ENCODE measurements at places on chromosomes 16 and 17.

DNA sequence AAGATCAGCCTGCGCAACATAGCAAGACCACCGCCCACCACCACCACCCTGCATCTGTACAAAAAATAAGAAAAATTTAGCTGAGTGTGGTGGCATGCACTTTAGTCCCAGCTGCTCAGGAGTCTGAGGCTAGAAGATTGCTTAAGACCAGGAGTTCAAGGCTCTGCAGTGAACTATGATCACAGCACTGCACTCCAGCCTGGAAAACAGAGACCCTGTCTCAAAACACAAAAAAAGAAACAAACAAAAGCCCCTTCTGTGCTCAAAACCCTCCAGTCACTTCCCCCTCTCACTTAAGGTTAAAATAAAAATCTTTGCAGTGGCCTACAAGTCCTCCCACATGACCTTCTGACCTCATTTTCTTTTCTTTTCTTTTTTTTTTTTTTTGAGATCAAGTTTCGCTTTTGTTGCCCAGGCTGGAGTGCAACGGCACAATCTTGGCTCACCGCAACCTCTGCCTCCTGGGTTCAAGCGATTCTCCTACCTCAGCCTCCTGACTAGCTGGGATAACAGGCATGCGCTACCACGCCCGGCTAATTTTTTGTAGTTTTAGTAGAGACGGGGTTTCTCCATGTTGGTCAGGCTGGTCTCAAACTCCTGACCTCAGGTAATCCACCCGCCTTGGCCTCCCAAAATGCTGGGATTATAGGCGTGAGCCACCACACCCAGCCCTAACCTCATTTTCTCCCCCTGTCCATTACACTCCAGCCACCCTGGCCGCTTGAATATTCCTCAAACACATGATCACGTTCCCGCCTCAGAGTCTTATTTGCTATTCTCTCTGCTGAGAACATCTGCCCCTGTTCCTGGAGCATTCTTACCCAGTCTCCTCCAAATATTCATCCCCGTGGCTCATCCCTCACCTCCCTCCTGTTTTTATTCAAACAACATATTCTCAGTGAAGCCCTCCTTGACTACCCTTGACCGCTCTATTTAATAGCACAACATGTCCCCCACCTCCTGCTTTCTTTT lies 126.6 kb upstream of the MED13 start:
- no peak for DNase-seq

GRCh38 chr17:40331743-40332641 lies 23.0 kb downstream of the RARA start:
- no peak for DNase-seq

GRCh38 chr17:81537856-81538555 lies 9.8 kb downstream of the FSCN2 start:
- no peak for DNase-seq

- DNase-seq = no peak
Measured at GRCh38 chr17:74326506-74326905, 480 bp downstream of the KIF19 start.

- DNase-seq = no peak
Measured at GRCh38 chr16:1146409-1146808, 6.5 kb upstream of the CACNA1H start.

DNA sequence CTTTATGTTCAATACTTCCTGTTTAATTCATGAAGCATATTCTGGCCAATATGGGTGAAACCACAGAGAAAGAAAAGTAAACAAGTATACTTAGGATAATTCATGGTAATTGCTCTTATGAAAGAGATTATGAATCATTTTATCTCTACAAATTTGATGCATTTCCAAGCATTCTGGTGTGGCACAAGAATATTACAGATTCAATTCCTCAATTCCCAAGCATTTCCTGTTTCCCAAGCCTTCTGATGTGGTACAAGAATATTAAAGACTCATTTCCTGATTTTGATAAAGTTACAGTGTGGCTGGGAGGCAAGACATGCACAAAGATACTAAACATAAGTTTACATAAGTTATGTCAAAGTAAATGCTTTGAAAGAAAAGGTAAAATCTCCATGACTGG lies 126.1 kb upstream of the NUDT7 start:
- no peak for DNase-seq

GRCh38 chr17:32741381-32741780 lies 135.5 kb downstream of the MYO1D start:
- no peak for DNase-seq

- no peak for DNase-seq
Measured at GRCh38 chr16:81485824-81486539, 41.4 kb downstream of the CMIP start.

DNA sequence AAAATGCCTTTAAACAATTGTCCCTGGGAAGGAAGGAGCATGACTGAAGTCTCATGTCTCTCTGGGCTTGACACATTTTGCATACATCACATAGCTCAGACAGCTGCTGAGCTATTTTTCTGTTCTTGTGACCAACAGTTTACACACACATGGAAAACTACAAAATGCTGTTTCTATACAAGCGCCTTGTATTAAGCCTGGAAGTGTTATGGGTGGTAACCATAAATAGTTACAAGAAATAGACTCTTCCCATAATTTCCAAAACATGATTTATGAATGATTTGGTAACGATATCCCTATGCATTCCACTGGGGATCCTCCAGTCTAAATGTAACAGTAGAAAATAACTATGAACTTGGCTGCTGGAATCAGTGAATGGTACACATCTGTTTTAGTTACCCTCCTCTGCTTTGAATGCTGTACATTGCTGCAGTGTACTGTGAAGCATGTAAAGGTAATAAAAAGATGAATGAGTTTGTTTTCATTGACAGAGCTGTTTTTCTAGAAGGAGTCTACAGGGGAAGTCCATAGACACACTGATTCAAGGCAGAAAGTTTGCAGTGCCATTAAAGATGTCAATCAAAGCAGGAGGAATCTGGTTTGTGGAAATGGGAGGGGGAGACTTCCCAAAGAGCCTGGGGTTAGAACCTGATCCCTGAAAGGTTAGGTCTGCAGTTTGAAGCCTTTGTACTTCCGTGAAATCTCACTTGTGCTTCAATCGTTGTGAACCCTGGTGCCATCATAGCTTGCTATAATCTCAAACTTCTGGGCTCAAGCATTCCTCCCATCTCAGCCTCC lies 5.0 kb downstream of the ACSF2 start:
- DNase-seq = no peak

DNA sequence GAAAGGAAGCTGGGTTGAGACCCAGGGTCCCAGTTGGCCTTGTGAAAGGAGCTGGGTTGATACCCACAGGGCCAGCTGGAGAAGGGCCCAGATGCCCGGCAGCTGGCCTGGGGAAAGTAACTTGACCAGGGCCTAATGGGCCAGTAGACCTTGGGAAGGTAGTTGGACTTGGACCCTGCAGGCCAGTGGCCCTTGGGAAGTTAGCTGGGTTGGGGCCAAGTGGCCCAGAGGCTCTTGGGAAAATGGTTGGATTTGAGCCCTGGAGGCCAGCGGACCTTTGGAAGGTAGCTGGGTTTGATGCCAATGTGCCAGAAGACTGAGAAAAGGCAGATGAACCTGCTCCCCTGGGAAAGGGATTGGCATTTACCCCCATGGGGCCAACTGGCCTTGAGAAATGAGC lies 13.4 kb downstream of the CHTF8 start:
- DNase-seq = no peak

- DNase-seq = no peak
Measured at GRCh38 chr17:68006797-68007196, 10.5 kb upstream of the C17orf58 start.

DNA sequence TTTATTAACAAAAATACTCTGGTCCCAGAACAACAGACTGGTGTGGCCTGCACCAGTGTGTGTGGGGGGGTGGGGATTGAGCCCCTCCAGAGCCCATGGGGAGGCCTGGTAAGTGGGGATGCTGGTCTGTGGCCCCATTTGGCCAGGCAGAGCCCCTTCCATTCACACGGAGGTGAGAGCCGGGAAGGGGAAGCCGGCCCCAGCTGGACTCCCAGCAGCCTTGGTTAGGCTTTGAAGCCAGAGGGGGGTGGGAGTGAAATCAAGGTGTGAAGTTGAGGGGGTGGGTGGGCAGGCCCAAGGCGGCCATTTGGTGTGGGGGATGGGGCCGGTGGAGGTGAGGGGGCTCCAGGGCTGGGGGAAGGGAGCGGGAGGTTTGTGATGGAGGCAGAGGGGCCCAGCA lies 5.9 kb downstream of the TBX6 start:
- no peak for DNase-seq

- no peak for DNase-seq
Measured at GRCh38 chr17:77371888-77372443, 231.2 kb downstream of the SEC14L1 start.

- no peak for DNase-seq
Measured at GRCh38 chr16:88392616-88393015, 9.9 kb downstream of the ZNF469 start.

DNA sequence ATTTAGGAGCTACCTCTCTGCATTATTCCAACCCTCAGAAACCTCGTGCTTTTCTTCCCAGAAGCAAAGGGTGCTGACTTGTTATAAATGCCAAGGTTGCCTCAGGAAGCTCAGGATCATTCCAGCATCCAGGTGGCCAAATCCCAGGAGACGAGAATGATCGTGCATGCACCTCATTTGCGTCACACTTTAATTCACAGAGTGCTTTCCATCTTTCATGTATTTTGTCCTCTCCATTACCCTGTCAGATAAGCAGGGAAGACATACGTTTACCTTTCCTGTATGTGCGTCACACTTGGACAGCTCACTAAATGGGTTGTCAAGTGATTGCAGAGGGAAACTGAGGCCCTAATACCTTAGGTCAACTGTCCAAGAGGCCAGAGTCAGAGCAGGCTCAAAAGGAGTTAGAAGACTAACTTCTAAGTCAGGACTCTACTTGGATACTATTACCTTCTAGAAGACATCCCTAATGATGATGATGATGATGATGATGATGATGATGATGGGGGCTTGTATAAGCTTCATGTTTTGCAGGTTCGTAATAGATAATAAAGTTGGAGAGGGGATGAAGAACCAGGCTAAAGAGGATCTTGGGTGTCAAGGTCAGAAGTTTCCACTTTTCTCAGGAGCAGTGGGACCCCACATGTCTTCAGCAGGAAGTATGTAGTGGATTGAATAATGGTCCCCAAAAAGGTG lies 150.6 kb upstream of the TNRC6C start:
- DNase-seq = no peak

GRCh38 chr16:4060009-4060408 lies 56.2 kb downstream of the ADCY9 start:
- DNase-seq = no peak

GRCh38 chr17:40073454-40074174 lies 10.8 kb downstream of the THRA start:
- no peak for DNase-seq

DNA sequence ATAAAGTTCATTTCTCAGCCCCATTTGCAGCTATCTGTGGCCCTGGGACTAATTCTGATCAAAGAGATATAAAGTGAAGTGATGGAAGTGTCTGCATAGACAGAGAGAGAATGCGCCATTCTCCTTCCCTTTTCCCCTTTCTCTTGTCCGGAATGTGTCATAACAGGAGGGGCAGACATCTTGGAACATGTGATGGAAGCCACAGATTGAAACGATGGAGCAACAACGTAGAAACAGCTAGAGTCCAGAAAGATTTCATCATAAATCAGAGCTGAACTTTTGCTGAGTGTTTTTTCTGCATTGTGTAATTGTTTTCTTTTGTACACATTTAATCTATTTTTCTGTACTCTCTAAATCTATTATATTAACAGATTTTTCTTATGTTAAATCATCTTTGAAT lies 11.3 kb downstream of the ASGR1 start:
- no peak for DNase-seq

DNA sequence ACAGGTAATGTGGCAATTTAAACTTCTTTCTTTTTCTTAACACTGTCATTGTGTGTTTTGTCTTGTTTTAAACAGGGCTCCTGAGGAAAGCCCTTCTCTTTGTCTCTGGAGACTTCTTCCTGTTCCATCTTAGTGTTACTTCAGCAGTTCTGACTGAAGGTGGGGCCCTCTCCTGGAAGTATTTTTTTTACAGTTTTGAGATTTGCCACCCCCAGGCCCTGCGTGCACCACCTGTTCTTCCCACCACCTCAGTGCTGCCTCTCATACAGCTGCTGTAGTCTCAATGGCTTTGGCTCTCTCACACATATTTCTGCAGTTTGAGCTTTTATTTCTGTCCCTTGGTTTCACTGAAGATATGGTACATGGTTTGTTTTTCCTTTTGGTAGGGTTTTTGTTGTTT lies 52.5 kb upstream of the ALDH3A1 start:
- peak; percentile 7 for DNase-seq

DNA sequence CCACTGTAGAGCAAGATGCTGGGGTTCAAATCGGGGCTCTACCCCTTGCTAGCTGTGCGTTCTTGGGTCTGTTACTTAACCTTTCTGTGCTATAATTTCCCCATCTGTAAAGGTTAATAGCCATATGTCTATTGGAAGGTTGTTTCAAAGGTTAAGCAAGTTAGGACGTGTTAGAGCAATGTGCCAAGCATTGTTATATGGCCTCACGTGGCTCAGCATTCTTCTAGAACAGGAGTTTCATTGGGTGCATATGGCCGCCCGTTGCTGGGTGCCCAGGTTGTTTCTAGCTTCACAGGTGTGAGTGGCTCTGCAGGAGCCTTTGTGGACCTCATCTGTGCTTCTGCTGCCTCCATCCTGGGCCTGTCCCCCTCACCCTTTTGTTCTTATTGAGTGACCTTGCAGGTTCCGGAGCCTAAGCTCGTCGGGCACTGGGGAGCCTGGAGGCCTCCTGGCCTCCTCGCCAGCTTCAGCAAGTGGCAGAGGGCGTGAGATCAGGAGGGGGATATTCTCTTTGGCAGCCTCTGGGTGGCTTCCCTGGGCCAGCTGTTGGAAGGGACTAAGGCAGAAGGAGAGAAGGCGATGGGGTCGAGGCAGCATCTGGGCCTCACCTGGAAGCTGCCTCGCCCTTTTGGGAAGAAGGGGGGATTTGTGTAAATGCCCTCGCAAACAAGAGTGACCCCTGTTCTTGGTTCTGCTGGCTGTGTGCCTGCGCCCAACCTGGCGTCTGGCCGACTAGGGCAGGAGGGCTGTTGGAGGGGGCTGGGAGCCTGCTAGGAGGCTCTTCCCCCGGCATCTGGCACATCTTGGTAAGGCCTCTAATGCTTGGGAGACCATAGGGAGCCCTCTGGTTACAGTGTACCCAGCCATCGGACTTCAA lies 80.2 kb upstream of the CIBAR2 start:
- DNase-seq = no peak

Measured in activated CD4-positive, alpha-beta T cell treated with anti-CD3 and anti-CD28 coated beads, Interleukin-10, Interleukin-2, amounts not matched to agents 100 ng/mL and 50 ng/mL, durations not matched to agents 16 hours and 8 hours (primary cell).